ENCODE measurements at places on chromosomes 1 and 21.

- DNase-seq, result no peak
Measured at GRCh38 chr21:19608101-19608621, 1204.6 kb upstream of the TMPRSS15 start.

DNA sequence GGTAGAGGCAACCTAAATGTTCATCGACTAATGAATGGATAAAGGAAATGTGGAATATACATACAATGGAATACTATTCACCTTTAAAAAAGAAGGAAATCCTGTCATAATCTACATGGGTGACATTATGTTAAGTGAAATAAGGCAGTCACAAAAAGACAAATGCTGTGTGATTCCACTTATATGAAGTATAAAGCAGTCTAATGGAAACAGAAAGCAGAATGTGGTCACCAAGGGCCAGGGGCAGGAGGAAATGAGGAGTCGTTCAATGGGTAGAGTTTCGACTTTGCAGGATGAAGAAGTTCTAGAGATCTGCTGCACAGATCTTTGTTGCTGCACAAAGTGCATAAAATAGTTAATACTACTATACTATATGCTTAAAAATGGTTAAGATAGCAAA, 7.8 kb downstream of the DIPK1A start:
- no peak for DNase-seq

GRCh38 chr1:69256036-69256435, 311.7 kb upstream of the LRRC7 start:
- no peak for DNase-seq

GRCh38 chr1:206960676-206961386, 9.4 kb downstream of the FCAMR start:
- DNase-seq, result no peak

GRCh38 chr1:180168786-180169639, 14.3 kb downstream of the QSOX1 start:
- no peak for DNase-seq

DNA sequence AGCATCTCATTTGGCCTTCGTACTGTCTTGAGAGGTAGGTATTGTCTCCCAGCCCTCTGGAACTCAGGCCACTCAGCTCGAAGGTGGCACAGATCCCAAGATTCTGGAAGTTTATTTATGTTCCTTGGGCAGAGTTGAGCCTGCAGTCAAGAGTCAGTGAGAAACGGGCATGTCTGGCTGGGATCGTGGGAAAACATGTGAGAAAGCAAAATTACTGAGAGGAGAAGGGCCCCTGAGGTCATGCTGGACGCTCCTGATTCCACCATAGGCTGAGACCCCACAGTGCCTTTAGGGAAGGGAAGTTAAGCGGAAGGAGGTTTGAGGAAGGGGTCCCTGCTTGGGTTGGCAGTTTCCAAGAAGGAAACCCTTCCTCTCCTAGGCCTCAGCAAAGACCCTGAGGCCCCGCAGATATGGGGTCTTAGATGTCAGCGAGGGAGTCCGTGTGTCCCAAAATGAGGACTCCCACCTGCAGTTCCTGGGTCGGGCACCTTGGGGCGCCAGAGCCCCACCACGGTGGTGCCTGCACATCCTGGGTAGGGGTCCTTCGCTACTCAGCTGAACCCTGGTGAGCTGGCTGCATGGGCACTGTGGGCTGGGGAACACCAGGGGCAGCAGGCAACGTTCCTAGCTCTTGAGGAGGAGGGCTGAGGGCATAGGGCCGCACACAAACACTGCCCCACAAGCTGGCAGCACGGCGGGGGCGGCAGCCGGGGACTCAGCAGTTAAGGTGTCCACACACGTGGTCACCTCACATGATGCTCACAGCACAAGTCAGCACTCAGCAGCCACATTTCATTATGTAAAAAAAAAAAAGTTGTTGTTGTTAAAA, 12.3 kb upstream of the SEMA4A start:
- no peak for DNase-seq

- no peak for DNase-seq
Measured at GRCh38 chr21:43325968-43326715, 100.8 kb downstream of the SIK1 start.

DNA sequence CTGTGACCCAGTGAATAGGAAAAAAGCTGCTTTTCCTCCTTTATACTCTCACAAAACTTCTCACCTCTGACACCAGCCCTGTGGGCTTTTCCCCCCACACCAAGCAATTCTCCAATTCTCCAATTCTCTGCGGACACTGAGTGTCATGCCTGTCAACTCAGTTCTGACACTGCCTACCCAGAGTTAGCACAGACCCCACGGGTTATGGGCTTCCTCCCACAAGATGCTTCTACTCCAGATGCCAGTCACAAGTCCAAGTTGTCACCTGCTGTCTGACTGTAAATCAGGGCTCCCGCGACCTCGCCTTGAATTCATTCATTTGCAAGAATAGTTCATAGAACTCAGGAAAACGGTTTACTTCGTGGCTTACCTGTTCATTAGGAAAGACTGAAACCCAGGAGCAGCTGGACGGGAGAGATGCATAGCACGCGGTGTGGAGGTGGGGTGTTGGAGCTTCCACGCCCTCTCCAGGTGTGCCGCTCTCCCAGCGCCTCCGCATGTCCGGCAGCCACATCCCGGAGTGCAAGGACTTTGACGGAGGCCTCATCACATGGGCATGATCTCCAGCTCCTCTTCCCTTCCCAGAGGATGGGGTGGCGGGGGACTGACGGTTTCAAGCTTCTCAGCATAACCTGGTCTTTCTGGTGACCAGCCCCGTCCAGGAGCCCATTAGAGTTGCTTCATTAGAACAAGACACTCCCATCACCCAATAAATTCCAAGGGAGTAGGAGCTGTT, 154.7 kb downstream of the PGBD5 start:
- DNase-seq, result no peak

Data from hindlimb muscle (tissue), 1 donor.